ENCODE measurements at places on chromosomes 1 and 21.

DNA sequence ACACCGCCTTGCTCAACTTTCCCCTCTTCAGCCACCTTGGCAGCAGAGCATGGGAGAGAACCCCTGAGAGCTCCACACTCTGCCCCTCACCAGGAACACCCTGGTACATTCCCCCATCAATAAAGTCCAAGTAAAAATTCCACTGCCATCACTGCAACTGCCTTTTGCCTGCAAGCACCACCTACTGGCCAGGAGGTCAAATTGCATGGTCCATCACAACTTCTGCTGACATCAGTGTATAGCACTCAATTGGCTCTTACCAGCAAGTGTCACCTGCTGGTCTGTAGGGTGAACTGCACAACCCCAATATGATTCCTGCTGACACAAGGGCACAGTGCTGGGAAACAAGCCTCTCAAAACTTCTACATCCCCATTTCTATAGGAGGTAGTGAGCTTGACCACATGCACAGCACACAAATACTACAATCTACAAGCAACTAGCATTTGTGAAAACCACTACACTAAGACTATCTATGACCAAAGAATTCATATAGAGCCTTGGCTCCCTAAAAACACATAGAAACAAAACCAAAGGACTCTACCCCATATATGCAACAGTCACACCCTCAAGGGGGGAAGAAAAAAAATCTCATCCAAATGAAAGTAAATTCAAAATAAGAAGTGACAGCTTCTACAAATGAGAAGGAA is 69.2 kb downstream of the FASLG start:
- DNase-seq, result peak; percentile 67

DNA sequence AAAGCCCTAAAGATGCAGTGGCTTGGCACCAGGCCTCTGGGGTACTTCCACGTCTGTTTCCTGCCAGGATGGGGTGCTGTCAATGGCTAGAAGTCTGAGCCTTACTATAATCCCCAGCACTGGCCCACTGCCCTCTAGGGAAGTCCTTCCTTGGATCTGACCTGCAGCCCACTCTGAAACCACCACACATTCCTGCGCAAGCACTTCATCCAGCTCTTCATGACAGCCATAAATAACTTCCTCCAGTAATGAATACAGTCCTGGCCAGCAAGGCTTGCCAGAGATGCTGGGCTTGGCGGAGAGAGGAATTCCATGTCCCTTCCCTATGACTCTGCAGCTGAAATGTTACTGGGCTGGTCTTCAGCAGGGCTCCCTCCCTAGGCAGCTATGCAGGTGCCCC is 32.6 kb downstream of the ALPL start:
- no peak for DNase-seq

DNA sequence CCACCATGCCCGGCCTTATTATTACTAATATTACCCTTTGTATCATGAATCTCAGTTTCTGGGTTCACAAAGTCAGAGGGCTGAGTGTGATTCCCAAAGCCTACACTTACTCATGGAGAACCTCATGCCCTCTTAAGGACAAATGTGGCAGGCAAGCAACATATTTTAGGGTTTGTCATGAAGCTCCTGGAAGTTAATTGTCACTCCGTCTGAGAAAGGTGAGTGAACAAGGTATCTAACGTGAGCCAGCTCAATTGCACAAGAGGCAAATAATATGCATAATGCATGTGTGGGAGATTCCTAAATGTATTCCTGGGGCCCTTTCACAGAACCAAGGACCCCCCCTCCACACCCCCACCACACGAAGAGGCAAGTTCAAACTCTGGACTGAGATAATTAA is 10.1 kb upstream of the TIAM1 start:
- no peak for DNase-seq

GRCh38 chr1:101420406-101420805 is 183.6 kb downstream of the S1PR1 start:
- no peak for DNase-seq

GRCh38 chr1:151715726-151716404 is 738 bp downstream of the CELF3 start:
- no peak for DNase-seq

DNA sequence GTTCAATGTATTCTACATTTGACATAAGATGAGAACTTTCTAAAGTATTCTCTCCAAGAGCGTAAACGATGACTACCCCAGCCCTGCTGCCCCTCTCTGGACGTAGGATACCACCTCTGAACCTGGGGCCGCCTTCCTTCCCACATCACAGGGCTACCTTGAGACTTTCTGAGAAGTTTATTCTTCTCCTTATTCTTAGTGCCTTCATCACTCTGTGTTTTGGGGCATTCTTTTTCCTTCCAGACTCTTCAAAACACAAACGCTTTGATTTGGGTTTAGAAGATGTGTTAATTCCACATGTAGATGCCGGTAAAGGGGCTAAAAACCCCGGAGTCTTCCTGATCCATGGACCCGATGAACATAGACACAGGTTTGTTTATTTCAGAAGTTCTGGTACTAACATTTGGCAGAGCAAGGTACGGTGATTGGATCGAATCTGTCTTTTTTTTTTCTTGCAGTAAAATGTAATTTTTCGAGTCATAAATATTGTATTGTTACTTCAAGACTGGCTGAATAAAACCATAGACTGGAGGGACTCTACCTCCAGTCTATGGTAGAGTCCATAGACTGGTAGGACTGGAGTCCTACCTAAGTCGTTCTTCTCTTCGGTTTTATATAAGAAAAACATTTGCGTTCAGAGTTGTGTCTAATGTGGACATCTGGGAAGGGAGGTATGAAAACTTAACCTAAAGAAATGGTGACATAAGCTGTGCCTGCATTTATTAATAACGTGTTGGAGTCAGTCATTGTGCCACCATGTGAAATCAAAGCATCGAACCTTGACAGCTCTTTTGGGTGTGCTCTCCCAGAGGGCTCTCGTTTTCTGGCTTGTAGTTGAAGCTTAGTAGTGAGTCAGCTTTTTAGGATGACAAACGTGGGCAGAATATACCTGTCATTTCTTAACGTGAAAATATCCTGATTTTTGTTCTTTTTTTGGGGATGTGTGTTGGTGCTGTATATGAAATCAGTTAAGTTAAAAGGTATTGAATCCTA is 1.2 kb downstream of the MAN1A2 start:
- no peak for DNase-seq

DNA sequence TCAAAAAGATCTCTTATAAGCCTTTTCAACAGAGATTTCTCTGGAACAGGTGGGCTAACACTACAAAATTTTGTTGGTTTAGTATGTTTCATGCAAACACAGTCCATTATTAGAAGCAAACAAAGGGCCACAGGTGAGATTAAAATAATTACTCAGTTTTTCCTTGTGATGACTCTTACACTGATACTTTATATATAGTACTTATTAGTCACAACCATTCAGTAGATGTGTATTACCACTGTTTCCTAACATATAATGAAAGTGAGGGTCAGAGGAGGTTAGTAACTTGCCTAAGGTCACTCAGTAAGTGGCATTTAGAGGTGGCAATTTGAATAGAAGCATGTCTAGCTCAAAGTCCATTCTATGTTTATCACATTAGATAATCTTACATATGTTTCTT is 44.2 kb downstream of the CYYR1 start:
- no peak for DNase-seq
